ENCODE measurements at places on chromosomes 11 and 22.

- DNase-seq: no peak
Observed at GRCh38 chr11:72190631-72191071, 1.3 kb upstream of the FOLR1 start.

DNA sequence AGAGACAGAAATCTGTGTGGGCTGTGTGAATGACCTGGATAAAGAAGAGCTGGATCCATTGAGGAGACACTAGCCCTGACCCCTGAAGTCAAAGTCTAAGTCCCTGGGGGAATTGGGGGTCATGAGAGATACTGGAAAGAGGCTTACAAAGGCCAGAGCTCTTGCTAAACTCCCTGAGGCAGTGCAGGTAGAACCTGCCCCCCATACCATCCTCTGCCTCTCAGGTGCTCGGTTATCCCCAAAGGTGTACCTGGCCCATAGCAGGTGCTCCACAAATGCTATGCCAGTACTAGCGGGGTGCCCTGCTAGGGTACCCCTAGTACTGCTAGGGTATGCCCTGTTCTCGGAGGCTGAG lies 19.1 kb upstream of the SCARF2 start:
- no peak for DNase-seq

DNA sequence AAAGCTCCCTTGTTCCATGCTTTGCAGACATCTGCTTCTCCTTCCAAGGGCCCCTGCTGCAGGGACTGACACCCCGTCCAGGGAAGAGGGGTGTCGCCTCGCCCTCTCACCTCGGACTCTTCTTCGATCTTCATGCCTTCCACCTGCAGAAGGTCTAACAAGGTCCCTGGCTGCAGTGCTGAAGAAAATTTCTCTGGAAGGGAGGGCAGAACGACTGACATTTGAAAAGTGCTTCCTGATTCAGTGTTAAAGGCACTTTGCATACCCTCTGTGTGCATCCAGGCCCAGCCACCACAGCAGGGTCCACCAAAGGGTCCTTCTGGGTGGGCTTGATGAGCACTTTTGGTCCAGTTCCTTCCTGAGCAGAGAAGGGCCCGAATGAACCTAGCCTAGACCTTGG lies 28.1 kb downstream of the VPS37C start:
- no peak for DNase-seq

DNA sequence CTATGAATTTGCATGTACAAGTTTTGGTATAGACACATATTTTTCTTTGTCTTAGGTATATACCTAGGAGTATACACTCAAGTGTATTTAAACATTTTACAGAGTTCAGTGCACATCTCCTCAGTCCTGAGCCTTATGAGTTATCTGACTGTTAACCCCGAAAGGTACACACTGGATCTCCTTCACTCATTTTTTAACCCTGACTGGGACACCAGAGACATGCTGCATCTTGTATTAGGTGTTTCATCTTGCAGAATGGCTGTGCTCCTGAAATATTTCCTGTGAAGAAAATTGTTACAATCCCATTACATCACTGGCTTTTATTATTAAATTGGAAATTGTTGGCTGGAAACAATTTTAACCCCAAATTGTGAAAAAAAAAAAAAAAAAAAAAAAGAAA lies 15.3 kb downstream of the PARVA start:
- DNase-seq: no peak

DNA sequence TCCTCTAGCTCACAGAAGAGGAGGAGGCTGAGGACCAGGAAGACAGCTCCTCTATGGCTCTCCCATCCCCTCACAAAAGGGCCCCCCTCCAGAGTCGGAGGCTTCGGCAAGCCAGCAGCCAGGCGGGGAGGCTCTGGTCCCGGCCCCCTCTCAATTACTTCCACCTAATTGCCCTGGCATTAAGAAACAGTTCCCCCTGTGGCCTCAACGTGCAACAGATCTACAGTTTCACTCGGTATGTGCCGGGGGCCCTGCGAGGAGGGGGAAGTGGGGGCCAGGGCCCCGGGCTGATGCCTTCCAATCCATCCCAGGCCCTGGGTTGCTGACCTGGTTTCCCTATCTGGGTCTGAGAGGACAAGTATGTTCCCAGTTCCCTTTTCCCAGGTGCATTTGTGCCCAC lies 7.9 kb downstream of the FOXR1 start:
- no peak for DNase-seq

DNA sequence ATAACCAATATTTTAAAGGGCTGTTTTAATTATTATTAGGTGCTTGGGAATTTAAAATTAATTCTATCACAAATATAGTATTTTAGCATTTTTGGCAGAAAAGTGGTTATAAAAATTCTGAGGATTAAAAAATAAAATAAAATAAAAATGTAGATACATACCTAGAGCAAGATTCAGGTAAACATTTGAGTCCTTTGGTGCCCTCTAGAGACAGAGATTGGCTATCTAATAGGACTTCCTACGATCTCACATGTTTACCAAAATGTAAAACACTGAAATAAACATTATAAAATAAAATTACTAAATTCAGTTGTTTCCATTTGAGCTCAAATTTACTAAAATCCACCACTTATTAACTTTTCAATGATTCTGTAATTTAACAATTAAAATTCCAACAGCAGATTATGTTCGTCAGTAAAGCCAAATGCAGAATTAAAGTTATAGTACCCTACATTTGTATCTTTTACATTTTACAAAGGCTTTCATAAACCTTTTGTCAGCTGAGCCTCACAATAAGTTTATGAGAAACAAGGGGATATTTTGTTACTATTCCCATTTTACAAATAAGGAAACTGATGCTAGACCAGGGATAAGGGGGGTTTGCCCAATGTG lies 27.7 kb downstream of the SLC36A4 start:
- no peak for DNase-seq

DNA sequence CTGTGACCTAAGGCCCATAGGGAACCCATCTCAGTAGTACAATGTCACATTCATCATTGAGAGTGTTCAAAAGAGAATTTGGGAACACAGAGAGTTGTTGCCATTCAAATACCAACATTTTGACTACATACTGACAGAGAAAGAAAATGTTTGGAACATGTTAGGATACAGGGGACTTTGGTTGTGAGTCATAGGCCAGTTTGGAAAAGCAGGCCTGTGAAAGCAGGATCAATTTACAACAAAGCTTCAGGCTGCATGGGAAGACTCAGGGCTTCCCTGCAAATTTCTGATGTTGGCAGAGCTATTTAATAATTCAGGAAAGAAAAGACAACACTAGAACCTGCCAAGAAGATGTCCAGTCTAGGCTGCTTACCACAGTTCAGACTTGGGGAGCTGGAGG lies 374 bp downstream of the NLRP10 start:
- DNase-seq: no peak

- DNase-seq: no peak
Observed at GRCh38 chr11:127656116-127656836, 655.7 kb upstream of the KIRREL3 start.

- peak; percentile 93 for DNase-seq
Observed at GRCh38 chr11:61021661-61022212, 50.3 kb downstream of the CD6 start.

DNA sequence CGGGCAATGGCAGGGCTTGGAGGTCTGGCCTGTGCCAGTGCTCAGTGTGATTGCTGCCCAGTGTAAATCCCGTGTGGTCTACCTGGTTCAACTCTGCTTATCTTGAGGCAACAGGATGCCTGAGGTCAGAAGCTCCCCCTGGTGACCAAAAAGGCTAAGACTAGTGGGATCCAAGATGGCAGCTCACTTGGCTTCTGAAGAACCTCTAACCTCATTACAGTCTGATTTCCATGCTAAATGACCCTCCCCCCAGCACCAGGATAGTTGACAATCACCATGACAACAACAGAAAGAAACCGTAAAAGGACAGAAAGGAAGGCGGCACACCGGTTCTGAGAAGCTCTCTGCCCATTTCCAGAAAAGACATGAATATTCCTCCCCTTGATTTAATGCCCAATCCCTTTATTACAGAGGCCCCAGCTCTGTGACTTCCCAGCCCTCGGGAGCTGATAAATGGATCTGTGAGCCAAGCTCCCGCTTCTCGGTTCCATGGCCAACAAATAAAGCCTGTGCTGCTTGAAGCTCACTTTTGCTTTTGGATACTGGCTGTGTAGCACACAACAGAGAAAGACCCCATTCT lies 398.4 kb downstream of the CTTN start:
- DNase-seq: no peak

DNA sequence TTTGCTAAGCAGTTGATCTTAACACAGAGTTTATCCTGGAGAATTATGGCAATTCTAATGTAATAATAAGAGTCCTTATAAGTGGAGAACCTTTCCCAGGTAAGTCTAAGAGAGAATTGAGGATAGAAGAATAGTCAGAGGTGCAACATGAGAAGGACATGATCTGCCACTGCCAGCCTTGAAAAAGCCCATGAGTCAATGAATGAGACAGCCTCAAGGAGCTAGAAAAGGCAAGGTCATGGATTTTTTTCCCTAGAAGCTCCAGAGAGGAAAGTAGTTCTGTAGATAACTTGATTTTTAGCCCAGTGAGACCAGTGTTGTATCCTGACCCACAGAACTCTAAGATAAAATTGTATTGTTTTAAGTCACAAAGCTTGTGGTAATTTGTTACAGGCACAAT lies 16.9 kb downstream of the MS4A6A start:
- no peak for DNase-seq

- no peak for DNase-seq
Observed at GRCh38 chr11:125055107-125055715, 7.9 kb upstream of the SLC37A2 start.

DNA sequence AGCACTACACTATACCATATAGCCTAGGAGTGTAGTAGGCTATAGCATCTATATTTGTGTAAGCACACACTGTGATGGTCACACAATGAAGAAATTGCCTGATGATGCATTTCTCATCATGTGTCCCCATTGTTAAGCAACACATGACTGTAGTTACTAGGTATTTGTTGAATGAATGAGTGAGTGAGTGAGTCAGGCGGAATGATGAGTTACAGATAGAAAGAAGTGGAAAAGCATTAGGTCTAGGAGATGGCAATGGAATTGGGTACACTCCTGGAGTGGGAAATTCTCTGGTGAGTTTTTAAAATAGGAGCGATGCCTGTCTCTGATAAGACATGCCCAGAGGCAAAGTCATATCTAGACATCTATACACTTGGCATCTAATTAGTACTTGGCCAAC lies 160.5 kb upstream of the TBCEL start:
- DNase-seq: no peak
